CD4-positive, alpha-beta T cell treated with Interleukin-15 for 4 hours (primary cell): ENCODE measurements at places on chromosomes 2 and 18.

DNA sequence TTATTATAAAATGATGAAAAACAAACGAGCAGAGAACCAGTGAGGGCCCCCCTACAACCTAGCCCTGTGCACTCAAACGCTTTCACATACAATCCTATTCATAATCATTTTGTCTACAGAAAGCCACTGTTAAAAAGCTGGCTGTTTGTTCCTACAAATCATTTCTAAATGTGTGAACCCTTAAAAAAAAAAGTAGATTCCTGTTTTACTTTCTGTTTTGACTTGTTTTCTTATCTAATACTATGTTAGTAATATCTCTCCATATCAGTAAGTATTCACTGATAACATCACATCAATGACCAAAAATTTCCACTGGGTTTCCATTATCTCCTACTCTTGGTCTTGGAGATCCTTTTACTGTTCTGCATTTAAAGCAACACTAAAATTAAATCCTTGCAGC is 128.8 kb upstream of the TTC39C start:
- peak; percentile 28 for DNase-seq

- no peak for DNase-seq
These were observed 18.2 kb downstream of the AOX1 start for GRCh38 chr2:200603972-200604371.

DNA sequence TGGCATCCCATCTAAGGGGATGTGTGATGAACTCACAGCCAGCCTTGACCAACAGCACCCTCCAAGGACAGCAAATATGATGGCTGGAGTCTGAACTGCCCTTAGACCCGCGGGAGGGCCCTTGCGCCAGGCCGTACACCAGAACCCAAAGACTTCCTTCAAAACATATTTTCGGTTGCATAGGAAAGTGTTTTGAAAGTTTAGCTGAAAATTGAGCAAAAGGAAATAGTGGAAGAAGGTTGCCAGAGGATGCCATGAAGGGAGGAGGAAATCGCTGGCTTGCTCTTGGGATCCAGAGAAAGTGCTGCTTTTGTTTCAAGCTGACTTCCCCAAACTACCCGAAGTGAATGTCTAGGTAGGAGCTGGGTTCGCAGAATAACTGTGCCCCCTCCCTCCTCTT is 61.3 kb downstream of the IL1R2 start:
- DNase-seq = no peak

GRCh38 chr2:237505188-237505939 is 18.3 kb downstream of the MLPH start:
- DNase-seq = no peak
